ENCODE measurements at places on chromosomes 1 and 21. TPM values are rescaled to one million over a fixed set of nuclear protein-coding genes. Genes with fewer than 3 reads are reported as not detected.

The KRTAP13-2 gene
- total RNA-seq = not detected

The PRXL2B gene
- total RNA-seq = 24.0 TPM

The TDRD5 gene
- total RNA-seq = not detected

The OR6N1 gene
- not detected for total RNA-seq

The CFHR5 gene
- not detected for total RNA-seq

The ADGRL4 gene
- total RNA-seq = 9.5 TPM

The LAD1 gene
- total RNA-seq = 0.16 TPM

The SYT2 gene
- not detected for total RNA-seq

The PTPN7 gene
- total RNA-seq = not detected

The EPHX1 gene
- 32.3 TPM for total RNA-seq

The BECN2 gene
- total RNA-seq = not detected

The RUNX3 gene
- not detected for total RNA-seq

The AURKAIP1 gene
- 116 TPM for total RNA-seq

The VSIG8 gene
- total RNA-seq = not detected

The MPZ gene
- total RNA-seq = 0.44 TPM

The GJB4 gene
- total RNA-seq = not detected

- DNase-seq = no peak
Measured at GRCh38 chr1:189434461-189434860, 1043.2 kb downstream of the BRINP3 start.

DNA sequence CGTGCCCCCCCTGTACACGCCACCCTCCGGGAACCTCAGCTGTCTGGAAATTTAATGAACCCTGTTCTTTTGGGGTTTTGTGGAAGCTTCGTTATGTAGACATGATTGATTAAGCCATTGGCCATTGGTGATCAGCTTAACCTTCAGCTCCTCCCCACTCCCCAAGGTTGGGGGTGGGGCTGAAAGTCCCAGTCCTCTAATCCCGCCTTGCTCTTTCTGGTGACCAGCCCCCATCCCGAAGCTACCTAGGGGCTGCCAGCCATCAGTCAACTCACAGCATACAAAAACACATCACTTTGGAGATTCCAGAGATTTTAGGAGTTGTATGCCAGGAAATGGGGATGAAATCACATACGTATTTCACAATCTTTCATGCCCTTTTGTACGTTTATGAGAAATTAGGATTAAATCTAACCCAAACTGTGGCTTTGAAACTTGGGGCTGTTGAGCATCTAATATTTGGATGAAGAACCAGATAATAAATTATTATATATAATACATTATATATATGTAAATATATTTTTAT lies 52.3 kb downstream of the BACE2 start:
- no peak for DNase-seq

DNA sequence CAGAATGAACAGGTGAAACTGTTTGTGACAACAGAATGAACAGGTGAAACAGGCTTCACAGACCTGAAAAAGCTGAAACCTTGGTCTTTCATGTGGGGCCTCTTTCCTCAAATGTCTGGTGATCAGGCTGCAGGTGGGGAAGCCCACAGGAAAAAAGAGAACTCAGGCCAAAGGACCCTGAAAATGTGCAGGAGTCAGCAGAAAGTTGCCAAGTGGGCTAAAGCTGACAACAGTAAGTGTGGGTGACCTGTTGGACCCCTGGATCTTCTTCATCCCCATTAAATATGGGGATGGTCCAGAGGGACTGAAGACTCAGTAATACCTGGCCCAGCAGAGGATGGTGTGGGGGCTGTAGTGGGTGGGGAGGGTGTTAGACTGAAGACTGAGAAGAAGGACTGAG lies 9.1 kb upstream of the CHIT1 start:
- no peak for DNase-seq

DNA sequence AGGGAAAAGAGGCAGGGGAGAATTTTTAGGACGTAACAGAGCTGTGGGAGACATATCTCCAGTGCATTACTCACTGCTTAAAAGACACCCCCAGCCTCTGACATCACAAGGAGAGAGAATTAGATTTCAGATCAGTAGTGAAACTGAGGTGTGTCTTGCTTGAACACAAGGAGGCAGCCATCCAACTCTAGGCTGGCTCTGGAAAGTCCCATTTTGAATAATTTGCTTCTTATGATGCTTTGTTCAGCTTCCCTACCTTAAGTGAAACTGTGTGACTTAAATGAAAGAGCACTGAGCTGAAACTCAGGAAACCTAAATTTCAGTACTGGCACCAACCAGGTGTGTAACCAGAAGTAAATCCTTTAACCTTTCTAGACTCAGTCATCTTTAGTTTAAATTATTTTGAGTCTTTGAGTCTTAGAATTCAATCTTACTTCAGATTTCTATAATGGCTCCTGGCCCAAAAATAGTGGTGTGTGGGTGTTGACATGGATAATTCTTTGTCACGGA lies 251.6 kb upstream of the SGIP1 start:
- no peak for DNase-seq

DNA sequence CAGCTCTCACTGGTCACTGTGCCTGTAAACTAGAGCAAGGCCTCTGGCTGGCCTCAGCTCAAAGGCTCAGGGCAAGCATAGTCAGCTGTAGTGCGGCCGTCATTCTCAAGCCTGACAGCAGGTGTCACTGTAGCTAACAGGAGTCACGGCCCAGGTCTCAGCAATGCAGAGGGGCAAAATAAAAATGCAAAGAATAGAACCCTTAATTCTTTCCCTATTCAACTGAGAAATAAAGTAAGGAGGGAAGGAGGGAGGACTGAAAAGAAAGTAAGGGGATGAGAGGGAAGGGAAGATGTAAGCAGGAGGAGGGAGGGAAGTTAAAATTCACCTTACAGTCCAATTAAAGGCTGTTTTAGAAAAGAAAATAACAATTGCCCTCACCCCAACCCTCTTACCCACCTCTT lies 106.1 kb downstream of the KIAA0319L start:
- peak; percentile 89 for DNase-seq

GRCh38 chr1:62643283-62643682 lies 44.9 kb downstream of the DOCK7 start:
- DNase-seq = no peak

DNA sequence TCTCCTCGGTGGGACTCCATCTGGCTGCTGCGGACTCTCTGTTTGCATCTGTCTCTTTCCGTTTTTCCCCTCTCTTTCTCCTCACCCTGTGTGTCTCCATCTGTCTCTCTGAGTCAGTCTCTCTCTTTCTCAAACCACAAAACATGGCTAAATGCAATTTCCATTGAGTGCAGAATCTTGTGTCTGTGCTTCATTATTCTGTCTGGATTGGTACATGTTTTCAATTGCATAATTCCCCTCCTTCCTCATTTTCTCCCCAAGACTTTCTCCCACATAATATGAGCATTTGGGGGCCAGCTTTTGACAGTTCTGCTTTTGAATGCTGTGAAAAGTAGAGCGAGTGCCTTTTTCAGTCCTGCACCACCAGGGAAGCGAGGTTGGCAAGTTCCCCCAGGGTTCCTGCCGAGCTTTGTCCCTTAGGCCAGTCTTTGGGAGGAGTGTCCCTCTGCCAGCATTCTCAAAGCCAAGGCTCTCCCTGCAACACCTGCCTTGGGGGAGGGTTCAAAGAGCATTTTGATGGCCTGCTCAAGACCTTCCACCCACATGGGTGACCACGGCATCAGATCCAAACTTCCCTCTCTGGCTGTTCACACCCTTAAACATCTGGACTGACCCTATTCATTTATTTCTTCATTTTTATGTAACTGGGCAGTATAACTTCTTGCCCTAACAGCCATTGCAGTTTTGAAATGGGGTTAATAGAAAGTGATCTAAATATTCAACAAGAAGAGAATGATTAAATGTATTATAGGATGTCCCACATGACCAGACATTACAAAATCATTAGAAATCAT lies 32.8 kb upstream of the SCMH1 start:
- DNase-seq = no peak

DNA sequence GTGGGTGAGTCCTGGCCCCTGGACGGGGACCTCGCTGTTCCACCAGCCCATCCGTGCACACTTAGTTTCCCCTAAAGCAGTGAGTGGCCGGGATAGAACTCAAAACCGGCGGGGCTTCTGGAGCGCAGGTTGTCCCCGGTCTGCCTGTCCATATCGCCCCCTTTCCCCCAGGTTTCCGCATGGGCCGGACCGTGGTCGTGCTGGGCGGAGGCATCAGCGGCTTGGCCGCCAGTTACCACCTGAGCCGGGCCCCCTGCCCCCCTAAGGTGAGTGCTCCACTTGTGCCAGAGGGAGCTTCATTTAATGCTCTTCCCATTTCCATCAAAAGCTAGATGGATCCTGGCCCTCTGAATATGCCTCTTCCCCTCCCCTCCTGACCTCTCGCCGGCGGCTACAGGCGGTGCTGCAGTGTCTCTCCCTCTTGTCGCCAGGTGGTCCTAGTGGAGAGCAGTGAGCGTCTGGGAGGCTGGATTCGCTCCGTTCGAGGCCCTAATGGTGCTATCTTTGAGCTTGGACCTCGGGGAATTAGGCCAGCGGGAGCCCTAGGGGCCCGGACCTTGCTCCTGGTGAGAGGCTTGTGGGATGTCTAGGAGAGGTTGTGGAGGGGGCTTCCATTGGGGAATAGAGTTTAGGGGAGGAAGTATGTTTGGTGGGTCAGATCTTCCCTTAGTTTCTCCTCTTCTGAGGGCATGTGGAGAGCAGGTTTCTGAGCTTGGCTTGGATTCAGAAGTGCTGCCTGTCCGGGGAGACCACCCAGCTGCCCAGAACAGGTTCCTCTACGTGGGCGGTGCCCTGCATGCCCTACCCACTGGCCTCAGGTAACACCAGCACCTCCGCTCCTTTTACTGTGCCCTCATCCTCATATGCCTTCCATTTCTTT lies 683 bp downstream of the PPOX start:
- no peak for DNase-seq

- peak; percentile 76 for DNase-seq
Measured at GRCh38 chr21:42473498-42474042, 22.5 kb downstream of the RSPH1 start.

DNA sequence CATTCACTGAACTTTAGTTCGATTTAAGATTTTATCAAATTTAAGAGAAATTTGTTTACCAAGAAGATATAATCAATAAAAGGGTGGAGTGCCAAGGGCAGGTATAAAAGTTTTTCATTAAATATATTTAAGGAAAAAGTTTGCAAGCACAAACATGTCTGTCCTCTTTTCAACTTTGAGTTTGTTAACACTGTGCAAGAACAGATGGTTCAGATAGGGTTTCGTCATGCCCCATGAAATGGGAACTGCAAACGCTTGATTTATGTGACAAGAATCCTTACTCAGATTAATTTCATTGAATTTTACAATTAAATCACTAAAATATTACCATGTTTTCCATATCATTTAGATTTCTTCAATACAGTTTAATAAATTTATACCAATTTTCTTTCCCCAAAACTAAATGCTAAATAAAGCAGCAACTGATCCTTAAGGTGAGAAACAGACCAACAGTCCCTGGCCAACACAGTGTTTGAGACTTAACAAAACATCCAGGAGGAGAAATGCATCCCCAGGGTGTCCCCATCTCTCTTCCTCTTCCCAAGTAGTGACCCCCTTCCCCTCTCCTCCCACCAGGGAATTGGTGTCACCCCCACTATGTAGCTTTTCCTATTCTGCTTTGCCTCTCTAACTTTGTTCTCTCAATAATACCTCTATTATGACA lies 292.9 kb downstream of the LTN1 start:
- DNase-seq = no peak

GRCh38 chr1:80531182-80531581 lies 1269.6 kb upstream of the ADGRL2 start:
- no peak for DNase-seq

- DNase-seq = no peak
Measured at GRCh38 chr21:35050348-35051286, 1.5 kb upstream of the RUNX1 start.

GRCh38 chr1:228770779-228771223 lies 35.5 kb downstream of the RHOU start:
- no peak for DNase-seq

DNA sequence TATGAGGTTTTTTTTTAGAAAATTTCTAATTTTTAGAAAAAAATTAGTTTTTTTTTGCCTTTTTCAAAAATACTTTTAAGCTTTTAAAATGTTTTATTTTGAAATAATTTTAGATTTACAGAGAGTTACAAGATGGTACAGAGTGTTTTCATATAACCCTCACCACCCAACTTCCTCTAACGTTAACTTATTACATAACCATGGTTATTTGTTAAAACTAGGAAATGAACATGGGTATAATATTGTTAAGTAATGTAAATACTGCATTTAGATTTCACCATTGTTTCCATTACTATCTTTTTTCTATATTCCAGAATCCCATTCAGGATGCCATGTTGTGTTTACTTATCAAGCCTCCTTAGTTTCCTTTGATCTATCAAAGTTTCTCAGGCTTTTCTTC lies 45.2 kb upstream of the ST6GALNAC3 start:
- DNase-seq = no peak

DNA sequence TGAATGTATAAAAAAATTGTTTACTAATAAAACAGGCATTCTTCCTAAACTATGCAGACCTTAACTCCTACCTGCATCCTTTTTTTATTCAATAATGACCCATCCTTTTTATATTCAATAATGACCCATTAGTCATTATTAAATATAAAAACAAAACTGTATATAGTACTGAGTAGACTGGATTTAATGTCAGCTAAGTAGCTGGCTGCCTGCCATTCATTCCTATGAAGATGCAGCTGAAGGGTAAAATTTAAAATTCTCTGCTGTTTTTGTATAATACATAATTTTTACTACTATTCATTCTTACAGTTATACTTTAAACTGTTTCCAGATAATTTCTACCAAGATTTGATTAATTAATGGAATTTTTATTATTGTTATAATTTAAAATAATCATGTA lies 79.3 kb downstream of the DENND1B start:
- DNase-seq = no peak

DNA sequence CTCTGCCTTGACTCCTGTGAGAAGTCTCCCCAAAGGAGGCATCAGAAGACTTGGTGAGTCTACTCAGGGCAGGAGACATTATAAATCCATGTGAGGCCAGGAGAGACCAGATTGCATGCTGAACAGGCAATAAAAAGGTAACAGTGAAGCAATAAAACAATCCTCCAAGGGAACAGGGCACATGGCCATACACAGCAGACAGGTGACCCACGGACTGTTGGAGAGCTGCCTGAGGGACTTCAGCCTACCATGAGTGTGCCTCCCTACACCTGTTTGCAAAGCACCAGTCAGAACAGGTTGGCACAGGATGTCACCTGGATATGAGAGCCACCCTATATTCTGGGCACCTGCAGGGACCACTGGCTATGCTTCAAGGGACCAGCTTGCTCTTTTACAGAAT lies 67.6 kb downstream of the MAB21L3 start:
- DNase-seq = no peak

DNA sequence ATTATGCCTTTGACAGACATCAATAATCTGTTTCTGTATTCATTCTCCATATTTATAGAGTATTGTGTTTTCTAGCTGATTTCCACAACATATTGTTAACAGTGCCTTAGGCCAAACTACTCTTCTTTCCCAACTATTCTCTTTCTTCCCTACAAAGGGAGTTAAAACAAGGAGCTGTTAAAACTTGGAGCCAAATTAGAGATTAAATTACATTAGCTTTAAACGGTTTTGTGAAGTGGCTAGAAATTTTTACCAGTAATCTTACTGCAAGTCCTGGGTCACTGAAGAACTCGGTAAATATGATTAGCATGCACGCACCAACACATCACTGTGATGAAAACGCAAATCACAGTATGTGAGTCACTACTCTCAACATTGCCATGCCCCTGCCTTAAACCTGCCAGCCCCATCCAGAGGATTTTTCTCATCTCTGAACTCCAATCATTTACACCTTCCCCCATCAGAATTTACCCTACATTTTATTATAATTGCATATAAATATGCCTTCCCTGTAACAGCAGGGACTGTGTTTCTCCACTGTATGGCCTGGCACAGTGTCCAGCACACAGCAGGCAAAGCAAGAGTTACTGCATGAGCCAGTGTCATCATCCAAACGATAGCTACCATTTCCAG lies 1.5 kb upstream of the PRDX6 start:
- DNase-seq = no peak

GRCh38 chr1:1976031-1976430 lies 27.6 kb downstream of the CFAP74 start:
- no peak for DNase-seq

All from osteocyte (in vitro differentiated cells).